Naive thymus-derived CD4-positive, alpha-beta T cell (primary cell): ENCODE measurements at places on chromosomes 6 and 20. TPM values are rescaled to one million over a fixed set of nuclear protein-coding genes. Genes with fewer than 3 reads are reported as not detected.

DNA sequence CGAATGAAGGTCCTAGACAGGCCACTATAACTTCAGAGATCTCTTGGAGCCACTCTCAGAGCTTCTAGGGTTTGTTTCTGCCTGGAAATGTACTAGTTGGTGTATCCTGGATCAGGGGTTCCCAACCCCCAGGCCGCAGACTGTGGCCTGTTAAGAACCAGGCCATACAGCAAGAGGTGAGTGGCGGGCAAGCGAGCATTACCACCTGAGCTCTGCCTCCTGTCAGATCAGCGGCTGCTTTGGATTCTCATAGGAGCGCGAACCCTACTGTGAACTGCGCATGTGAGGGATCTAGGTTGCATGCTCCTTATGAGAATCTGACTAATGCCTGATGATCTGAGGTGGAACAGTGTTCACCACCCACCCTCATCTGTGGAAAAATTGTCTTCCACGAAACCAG lies 2.4 kb downstream of the BRPF3 start:
- H3K4me1 ChIP-seq = peaks cover 55% of the 10 kb centered on the region
- no peaks in the 10 kb centered on the region for H3K27me3 ChIP-seq
- H3K36me3 ChIP-seq = no peaks in the 10 kb centered on the region
- H3K27ac ChIP-seq = no peak overlapping the region
- no peak overlapping the region for H3K4me3 ChIP-seq

DNA sequence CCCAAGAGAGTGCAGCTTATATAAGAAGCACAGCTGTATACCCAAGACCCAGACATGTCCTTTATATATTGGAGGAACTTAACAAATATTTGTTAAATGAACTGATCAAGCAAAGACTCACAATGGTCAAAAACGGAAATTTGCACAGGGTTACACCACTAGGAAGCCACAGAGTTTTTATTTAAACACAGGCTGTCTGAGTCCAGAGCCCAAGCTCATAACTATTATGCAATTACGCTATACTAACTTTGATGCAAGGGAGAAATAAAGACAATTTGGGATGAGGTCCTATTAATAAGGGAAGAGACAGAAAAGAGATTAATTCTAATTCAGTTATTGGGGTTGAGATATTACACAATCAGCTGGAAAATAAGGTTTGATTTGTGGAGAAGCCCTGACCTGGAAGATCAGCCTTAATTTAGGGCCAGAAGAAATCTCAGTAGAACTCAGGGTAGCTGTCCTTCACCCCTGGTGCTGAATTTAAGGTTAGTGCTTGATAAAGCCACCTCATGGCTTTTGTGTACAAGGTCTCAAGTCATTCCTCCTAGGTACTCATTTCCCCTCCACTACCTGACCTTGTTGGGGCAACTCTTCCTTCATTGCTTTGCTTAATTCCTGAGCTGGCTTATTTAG lies 10.5 kb upstream of the ZNF334 start:
- H3K36me3 ChIP-seq = no peaks in the 10 kb centered on the region
- no peaks in the 10 kb centered on the region for H3K27me3 ChIP-seq
- no peaks in the 10 kb centered on the region for H3K4me1 ChIP-seq
- no peak overlapping the region for H3K27ac ChIP-seq

DNA sequence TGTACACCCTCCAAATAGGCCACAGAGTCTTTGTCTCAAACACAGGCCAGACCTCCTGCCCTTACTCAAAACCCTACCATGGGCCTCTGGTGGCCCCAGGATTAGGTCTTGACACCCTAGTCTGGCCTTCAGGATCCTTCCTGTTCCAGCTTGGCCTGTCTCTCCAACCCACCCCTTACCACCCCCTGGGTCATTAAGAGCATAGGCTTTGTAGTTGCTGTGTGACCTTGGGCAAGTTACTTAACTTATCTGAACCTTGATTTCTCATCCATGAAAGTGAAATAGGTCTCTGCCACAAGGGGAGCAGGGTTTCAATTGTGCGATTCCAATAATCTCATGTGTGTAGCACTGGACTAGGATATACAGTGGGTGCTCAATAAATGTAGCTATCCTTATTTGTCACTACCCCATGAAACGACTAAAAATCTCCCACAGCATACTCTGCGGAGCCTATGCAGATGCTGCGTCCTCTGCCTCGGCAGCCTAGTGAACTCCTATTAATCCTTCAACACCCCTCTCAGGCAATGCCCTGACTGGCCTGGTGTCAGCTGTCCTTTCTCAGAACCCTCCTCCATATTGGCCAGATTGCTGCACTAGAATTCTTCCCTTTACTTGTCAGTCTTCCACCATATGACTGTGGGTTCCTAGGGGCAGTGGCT lies 39.7 kb upstream of the NOL4L start:
- no peak overlapping the region for H3K27ac ChIP-seq
- no peaks in the 10 kb centered on the region for H3K27me3 ChIP-seq
- DNase-seq = no peak

The FIG4 gene
- 6.8 TPM for total RNA-seq

The CD93 gene
- total RNA-seq = 4.6 and 5.4 TPM in 2 replicates

The TEAD3 gene
- total RNA-seq = 0.13 and 0.27 TPM in 2 replicates
